ENCODE measurements at places on chromosomes 4 and X.

- no peak for DNase-seq
These were observed 900 bp downstream of the CTAG2 start for GRCh38 chrX:154652311-154653047.

DNA sequence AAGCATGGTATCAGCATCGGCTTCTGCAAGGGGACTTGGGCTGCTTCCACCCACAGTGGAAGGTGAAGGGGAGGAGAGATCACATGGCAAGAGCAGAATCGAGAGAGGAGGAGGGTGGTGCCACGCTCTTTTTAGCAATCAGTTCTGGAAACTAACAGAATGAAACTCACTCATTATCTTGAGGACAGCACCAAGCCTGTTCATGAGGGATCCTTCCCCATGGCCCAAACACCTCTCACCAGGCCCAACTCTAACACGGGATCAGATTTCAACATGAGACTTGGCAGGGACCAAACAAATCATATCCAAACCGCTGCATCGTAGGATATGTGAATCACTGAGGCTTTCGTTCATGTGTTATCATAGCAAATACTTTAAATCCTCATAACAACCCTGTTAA, 125.5 kb downstream of the GPC3 start:
- no peak for DNase-seq

DNA sequence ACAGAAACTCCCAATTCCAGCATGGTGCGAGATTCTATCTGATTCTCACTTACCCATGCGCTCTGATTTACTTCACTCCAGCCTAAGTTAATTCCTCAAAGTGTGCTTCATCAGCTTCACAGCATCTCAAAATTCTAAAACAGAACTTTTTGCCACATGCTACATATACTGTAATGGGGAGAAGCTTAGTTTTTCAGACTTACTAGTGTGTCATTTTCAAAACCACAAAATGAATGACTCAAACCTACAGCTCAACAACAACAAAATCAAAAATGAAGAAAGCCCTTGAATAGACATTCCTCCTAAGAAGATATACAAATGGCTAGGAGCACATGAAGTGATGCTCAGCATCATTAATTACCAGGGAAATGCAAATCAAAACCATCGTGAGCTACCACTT, 14.9 kb downstream of the IRF2 start:
- no peak for DNase-seq

- DNase-seq: no peak
These were observed 815.1 kb upstream of the POU3F4 start for GRCh38 chrX:82692991-82693390.

GRCh38 chr4:169557061-169557636, 55.2 kb downstream of the NEK1 start:
- no peak for DNase-seq

- no peak for DNase-seq
These were observed 953.4 kb upstream of the NDST4 start for GRCh38 chr4:116066711-116067245.

DNA sequence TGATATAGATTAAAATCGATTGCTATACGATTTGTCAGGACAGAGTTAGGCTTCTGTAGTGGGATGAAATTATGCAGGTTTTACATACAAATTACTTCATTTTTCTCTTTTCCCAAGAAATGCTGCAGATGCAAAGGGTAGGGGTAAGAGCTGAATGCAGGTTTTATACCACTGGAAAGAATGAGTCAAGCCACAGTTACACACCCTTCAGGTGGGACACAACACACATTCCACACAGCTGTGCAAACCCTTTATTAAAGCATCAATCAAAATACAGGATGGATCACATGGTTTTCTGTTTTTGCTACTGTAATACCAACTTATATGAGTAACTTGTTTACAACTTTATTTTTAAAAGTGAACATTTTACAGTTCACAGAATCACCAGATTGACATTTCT, 39.8 kb downstream of the MFAP3L start:
- DNase-seq: no peak

DNA sequence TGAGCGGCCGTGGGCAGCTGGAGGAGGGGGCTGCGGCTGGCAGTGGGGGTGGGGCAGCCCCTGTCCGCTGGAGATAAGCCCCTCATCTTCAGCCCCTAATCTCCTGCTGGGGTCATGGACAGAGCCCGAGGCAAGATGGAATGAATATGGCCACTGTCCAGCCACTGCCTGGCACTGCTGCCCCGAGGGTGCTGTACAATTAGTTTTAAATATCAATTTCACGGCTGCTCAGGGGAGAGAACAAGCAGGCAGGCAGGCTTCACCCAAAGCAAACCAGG, 64.1 kb upstream of the NKX1-1 start:
- no peak for DNase-seq

GRCh38 chrX:17499512-17499911, 124.5 kb downstream of the NHS start:
- DNase-seq: no peak

DNA sequence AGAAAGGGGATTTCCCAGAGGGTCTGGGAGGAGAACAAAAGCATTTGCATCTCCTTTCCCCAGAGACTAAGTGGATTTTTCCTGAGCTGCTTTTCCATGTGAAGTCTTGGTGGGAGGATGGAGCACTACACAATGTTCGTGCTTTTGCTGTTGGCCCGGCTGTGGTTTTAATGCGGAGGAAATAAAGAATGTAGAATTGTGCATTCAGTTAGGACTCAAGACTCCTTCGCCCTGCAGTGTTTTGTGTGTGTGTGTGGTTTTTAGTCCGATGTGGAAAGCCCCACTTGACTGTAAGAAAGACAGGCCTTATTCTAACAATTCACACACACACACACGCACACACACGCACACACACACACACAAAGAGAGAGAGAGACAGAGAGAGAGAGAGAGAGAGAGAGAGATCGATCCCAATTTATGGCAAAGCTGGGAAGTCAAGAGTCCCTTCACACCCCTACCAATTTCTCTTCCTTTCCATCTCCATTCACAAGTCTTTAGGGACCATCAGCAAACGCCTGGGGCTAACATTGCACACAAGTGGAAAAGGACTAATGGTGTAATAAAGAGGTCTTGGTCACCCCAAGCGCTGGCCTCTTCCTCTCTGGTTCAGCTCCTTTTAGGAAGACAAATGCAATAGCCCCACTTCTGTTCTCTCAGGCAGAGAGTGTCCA, 44.2 kb downstream of the CLDN34 start:
- DNase-seq: no peak

DNA sequence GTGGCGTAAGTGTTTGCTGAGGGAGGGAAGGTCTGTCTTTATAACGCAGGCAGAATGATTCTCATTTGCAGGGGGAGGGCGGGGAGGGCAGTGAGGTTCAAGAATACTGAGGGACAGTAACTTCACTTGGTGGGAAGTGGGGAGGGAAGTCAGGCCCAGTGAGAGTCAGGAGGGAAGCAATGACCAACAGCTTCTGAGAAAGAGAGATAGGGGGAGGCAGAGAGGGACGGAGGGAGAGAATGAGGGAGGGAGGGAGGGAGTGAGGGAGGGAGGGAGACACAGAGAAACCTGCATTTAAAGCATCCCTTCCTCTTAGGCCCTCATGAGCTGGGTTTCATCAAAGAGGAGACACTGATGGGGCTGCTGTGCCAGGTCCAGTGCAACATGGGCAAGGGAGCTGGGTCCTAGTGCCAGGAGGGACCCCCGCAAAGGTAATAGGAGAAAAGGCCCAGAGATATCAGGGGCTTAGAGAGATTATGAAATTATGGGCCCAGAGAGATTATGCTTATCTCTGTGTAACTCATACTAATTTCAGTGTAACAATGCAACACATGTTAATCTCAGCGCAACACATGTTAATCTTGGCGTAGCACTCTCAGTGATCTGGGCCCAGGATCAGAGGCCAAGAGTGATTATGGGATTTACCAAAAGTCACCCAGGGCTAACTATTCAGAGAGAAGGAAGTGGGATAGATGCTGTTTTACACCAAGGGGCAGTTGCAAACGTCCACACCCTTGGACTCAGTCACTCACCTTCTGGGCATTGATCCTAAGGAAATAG, 112.1 kb downstream of the DRD5 start:
- no peak for DNase-seq

DNA sequence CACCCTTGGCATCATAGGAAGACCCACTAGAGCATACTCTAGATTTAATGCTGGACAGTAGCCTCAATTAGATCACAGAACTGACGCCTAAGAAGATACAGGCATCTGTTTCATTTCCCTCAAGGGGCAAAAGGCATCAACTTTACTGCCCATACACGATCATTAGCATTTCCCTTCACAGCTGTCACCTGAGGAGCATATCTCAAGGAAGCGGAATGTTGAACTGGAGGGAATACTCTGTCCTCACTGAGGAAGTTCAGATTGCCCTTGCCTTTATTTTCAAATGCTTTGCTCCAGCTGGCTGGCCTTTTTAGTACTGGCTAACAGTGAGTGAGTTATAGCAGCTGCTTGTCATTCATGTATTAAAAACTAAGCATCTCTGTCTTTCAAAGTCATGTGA, 508.4 kb upstream of the GALNT7 start:
- DNase-seq: no peak

DNA sequence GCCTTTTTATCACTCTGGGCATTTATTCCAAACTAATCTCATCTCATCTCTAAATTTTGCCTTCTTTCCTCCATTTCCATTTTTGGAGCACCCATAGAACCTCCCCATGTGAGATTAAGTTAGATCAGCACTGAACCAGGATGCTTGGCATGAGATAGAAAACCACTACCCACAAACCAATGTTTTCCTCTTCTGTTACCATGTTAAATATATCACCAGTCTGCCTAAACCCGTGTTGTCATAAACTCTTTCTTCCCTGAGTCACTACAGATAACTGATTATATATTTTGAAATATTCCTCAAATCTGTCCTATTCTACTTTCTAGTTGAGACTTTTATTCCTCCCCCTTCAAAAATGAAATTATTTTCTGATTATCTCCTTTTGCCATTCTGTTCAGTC, 37.6 kb downstream of the GABRB1 start:
- DNase-seq: no peak

DNA sequence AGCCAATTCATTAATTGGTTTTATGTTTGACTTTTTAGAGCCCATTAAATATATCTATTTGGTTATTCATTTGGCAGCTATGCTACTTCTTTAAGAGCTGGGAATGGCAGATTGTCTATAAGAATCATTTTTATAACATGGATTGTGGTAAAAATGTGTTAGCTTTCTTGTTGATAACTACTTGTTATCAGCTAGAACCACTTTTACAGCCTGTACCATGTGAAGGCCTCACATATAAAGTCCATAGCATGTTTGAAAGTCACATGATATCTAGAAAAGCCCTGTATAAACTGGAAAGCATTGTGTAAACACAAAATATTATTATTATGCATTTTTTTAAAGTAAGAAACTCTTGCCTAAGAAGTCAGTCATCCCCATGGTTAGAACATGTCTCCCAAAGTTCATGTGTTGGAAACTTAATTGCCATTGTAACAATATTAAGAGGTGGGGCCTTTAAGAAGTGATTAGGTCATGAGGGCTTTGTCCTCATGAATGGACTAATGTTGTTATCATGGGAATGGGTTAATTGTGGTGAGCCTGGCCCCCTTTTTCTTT, 110.9 kb upstream of the BMP2K start:
- no peak for DNase-seq

DNA sequence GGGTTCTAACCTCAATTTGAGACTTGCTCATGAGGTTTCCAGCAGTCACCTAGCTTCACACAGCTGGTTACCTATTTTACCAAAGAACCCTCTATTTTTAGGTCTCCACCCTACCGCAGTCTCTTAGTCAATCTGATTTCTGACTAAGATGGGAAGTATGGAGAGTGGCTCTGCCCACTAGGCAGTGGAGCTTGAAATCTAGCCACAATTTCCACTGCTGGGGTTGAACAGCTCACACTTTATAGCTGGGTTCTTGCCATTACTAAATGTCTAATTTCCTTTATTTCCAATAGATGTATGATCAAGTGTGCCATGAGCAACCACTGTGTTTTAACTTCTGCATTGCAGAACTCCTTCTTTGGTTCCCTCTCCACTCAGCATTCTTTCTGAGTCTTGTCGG, 43.1 kb downstream of the GASK1B start:
- DNase-seq: no peak

GRCh38 chr4:77215107-77215506, 58.1 kb downstream of the CCNG2 start:
- no peak for DNase-seq

GRCh38 chrX:63784902-63785707, at the start of gene ARHGEF9:
Gene ARHGEF9, minus strand, starts transcription at chrX:63785214. Its CDS starts 69 bp downstream, at chrX:63785145.
- DNase-seq: no peak

DNA sequence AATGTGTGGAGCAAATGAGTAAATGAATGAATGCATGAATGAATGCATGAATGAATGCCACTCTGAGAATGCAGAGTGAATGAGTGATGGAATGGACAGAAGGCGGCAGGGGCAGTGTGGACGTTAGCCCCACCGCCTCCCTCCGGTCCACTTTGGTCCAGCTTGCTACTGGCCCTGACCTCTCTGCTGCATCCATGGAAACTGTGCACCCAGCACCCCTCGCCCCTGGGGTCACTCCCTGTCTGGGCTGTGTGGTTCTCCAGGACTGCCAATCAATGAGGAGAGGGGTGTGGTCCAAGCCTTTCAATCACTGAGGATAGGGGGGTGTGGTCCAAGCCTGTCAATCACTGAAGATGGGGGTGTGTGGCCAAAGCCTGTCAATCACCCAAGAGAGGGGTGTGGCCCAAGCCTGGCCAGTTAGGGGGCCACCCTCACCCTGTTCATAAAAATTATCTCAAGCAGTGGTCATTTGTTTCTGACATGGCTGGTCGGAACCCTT, 39.2 kb upstream of the ASMTL start:
- DNase-seq: peak; percentile 43

DNA sequence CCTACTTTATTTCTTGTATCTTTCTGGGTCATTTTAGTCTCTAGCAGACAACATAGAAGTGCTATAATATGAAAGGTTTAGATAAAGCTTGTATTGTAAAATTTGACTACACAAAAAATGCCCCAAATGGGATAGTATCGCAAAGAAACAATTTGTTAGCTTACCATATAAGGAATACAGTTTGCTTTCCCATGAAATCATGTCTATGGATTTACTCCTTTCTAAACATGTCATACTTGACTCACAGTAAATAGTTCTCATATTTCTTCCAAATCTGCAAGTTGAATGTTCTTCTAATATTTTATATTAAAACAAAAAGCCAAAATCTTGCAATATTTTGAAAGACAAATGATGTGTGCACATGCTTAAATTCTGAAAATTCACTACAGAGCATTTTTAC, 103.9 kb downstream of the PPA2 start:
- DNase-seq: no peak

GRCh38 chr4:112818594-112818965, 181.6 kb downstream of the LARP7 start:
- DNase-seq: no peak

- DNase-seq: no peak
These were observed 102.0 kb downstream of the RTL5 start for GRCh38 chrX:72029483-72030411.

GRCh38 chrX:22430701-22431100, 158.0 kb downstream of the CBLL2 start:
- DNase-seq: no peak

DNA sequence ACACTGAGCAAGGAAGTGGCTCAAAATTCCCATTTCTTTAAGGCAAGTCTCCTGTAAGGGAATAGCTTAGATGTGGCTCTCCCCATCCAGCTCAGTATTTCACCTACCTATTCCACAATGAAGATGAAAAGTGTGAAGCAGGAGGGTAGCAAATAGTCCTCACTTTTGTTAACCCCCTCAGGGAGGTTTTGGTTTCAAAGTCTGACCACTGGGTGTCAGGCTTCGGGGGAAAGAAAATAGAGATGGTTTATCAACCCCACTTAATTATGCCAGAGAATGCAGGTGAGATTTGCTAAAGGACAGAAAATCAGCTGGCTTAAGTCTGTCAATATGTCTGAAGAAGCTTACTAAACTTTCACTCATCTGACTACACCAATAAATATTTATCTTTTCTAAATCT, 69.5 kb downstream of the DHX15 start:
- no peak for DNase-seq

- DNase-seq: no peak
These were observed 153.6 kb upstream of the INTU start for GRCh38 chr4:127479031-127479622.
